ENCODE measurements at places on chromosomes 12 and 14.

- DNase-seq = no peak
Measured at GRCh38 chr14:34355584-34356263, 106.3 kb downstream of the SPTSSA start.

DNA sequence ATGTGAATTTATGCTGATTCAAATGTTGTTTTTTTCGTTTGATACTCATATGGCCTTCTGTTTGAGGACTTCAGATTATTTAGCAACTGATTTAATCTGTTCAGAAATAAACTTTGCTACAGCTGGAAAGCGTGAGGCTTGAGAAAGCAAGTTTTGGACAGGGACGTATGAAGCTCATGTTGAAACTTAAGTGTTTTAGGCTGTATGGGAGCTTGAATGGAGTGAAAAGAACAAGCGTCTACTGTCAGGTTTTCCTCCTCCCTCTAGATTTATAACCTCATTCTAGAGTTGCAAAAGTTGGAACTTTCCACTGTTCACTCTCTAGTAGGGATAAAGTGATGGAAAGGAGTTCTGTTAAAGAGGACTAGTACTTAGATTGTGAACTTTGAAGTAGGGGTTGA, 1.0 kb downstream of the PRPF39 start:
- no peak for DNase-seq

DNA sequence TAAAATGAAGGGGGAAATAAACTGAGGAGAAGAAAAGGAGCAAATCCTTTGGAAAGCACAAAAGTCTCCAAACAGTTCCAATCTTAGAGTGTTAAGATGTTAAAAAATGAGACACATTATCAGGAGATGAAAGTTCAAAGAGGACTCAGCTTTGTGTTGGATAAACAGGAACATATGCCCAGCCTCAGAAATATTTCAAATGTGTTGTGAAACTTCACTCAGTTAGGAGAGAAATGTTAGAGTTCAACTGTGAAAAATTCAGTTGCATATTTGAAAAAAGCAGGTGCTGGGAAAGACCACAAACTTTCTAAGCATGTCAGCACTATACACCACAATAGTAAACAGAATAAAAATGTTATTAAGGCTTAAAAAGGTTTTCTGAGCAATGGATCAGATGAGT, 136.8 kb upstream of the PRKD1 start:
- no peak for DNase-seq

DNA sequence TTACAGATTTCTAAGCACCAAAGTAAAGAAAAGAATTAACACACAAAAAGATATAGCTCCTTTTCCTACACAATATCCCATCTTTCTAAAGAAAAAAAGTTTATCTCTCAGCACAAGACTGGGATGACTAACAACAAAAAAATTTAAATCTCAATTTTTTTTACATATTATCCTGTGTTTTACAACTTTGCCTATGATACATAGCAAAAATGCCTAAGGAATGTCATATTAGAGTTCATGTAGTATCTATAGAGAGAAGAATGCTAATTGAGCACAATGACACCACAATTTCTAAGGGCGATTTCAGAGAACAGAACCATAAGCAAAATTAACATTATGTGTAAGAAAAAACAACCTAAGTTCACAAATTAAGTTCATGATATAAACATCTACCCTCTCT, 16.3 kb downstream of the C2CD5 start:
- peak; percentile 18 for DNase-seq

GRCh38 chr12:67509666-67510386, 138.7 kb upstream of the DYRK2 start:
- DNase-seq = no peak

GRCh38 chr14:39977198-39977597, 545.0 kb upstream of the FBXO33 start:
- no peak for DNase-seq

GRCh38 chr14:36477266-36477665, 42.8 kb downstream of the NKX2-1 start:
- no peak for DNase-seq

- DNase-seq = no peak
Measured at GRCh38 chr12:78725951-78726580, 138.5 kb upstream of the SYT1 start.

Data from fibroblast of the conjunctiva (primary cell).